MM.1S (cell line): ENCODE measurements at places on chromosomes 7 and 10.

GRCh38 chr10:119538632-119539358 is 3.7 kb downstream of the RGS10 start:
- H3K36me3 ChIP-seq: no peaks in the 10 kb centered on the region
- no peak overlapping the region for H3K4me3 ChIP-seq
- no peaks in the 10 kb centered on the region for H3K27me3 ChIP-seq
- H3K27ac ChIP-seq: no peak overlapping the region

DNA sequence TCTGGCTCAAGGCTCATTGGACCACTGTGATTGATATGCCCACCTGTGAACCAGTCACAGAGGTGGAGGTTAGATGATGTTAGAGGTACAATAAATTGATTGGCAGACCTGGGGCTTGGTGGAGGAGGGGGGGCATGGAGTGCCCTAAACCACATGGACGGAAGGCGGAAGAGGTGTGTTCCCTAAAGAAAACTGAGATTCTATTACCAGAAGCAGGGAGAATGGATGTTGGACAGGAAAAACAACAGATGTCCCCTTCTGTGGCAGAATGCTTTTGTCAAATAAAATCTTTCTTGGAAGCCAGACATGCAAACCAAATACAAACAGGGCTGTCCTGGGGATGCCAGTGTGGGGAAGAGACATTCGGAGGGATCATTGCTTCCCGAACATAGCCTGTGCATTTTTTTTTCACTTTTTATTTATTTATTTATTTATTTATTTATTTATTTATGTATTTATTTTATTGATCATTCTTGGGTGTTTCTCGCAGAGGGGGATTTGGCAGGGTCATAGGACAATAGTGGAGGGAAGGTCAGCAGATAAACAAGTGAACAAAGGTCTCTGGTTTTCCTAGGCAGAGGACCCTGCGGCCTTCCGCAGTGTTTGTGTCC is 433.9 kb downstream of the RPS24 start:
- no peaks in the 10 kb centered on the region for H3K36me3 ChIP-seq
- no peaks in the 10 kb centered on the region for H3K27me3 ChIP-seq
- no peak for DNase-seq

GRCh38 chr7:100856871-100857282 is 4.4 kb downstream of the SLC12A9 start:
- H3K4me3 ChIP-seq: no peak overlapping the region
- DNase-seq: no peak
- no peaks in the 10 kb centered on the region for H3K4me1 ChIP-seq
- H3K27ac ChIP-seq: no peak overlapping the region
- no peaks in the 10 kb centered on the region for H3K36me3 ChIP-seq

DNA sequence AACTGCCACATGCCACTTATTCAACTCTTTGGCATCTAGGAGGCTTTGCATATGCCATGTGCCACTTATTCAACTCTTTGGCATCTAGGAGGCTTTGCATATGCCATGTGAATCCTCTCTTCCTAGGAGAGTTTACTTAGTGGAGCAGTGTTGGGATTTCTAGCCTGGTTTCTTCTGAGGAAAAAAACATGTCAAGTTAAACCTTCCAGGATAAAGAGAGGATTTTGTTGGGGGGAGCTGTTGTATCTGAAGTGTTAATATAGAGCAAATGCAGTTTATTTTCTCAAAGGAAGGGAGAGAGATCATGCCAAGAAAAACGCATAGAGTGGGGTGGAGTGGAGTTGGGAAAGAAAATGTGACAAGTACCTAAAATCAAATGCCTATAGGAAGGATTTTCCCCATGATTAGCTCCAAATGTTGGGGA is 91.5 kb downstream of the MCU start:
- H3K36me3 ChIP-seq: no peaks in the 10 kb centered on the region
- H3K4me1 ChIP-seq: no peaks in the 10 kb centered on the region
- no peaks in the 10 kb centered on the region for H3K27me3 ChIP-seq
